ENCODE measurements at places on chromosomes 7 and 10.

DNA sequence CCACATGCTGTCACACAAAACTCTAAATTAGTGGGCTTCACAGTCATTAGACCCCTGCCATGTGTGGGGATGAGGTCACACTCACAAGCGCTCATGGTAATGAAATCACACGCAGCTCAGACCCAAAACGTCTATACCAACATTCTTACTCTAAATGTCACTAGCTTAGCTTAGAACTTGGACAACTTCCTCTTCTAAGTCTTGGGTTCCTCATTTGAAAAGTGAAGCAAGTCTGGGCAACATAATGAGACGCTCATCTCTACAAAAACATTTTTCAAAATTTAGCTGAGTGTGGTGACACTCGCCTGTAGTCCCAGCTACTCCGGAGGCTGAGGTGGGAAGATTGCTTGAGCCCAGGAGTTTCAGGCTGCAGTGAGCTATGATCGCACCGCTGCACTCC lies 92.7 kb upstream of the MACROH2A2 start:
- peak; percentile 77 for DNase-seq

- DNase-seq, result no peak
Observed at GRCh38 chr7:75599244-75599781, 107.2 kb downstream of the SPDYE5 start.

DNA sequence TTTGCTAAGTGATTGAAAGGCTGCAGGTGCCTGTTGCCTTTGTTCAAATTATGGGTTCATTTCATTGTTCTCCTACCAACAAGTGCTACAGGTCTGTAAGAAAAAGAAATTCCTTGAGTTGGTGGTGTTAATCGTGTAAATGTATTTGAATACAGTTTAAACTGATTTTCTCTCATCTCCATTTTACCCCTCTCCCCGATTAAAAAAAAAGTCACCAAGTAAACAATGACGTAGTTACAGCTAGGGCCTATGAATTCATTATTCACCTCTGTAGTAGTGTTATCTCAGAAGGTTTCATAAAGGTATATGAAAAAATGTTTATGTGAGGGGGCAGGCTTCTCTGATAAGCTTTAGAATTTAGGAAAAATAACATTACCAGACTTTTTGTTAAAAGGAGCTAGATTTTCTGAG lies 1.1 kb downstream of the REEP3 start:
- DNase-seq, result peak; percentile 47

GRCh38 chr7:48419401-48419800 lies 248.1 kb downstream of the ABCA13 start:
- DNase-seq, result no peak

- DNase-seq, result no peak
Observed at GRCh38 chr10:78458983-78459638, 425.4 kb downstream of the RPS24 start.

- DNase-seq, result peak; percentile 11
Observed at GRCh38 chr10:28632584-28632945, 44.8 kb upstream of the BAMBI start.

DNA sequence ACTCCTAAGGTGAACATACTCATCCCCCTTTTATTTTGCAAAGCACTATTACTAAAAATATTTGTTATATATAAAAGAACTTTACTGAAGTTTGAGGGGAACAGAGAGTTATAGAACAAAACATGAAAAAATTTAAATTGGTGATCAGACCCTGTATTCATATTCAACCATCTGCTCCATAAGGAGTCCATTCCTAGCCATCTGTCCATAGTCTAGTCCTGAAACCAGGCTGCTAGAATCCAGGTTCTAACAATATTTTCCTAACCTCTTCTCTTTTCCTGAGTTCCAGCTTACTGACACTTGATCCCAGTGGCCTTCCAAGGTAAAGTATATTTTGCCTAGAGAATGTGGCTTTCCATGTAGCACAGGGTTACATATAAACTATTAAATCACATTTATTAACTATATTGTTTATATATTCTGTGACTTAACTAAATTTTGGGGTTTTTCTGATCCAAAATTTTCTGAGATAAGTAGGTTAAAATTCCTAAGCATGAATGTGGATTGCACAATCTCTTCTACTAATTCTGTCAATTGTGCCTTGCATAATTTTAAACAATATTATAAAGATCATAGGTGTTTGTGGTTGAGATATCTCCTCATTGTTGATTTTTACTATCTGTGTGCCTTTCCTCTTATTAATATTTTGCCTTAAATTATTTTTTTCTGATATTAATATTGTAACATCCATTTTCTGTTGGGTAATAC lies 137.6 kb upstream of the MAGI2 start:
- no peak for DNase-seq

- no peak for DNase-seq
Observed at GRCh38 chr7:100174582-100174981, 2.6 kb downstream of the GPC2 start.

DNA sequence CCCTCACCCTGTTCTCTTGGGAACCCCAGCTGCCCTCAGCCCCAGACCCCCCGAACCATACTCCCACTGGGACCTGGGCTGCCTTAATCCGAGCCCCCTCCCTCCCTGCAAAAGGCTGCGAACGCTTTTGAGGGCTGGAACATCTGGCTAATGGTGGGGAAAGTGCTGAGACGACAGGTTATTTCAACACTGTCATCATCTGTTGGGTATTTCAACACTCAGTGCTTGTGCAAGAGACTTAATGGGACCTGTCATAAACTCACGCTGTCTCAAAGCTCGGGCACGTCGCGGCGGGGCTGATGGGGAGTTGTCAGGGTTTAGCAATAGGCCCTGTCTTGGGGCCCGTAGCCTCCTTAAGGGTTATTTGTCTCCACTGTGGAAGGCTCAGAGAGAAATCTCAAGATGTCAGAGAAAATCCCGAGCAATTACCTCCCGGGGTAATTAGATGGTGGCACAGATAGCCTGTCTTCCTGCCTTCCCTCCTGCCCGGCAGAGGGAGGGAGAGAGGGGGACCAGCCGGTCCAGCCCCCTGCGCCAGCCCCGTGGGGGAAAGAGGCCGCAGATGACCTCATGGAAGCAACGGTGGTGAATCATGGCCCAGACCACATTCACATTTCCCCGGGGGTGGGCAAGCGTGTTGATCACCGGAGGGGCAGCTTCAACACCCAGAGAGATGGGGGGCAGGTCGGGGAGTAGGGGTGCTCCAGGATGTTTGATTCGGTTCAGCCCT lies 88.7 kb upstream of the MYL10 start:
- no peak for DNase-seq

GRCh38 chr7:149011491-149011890 lies 16.8 kb downstream of the PDIA4 start:
- DNase-seq, result no peak

DNA sequence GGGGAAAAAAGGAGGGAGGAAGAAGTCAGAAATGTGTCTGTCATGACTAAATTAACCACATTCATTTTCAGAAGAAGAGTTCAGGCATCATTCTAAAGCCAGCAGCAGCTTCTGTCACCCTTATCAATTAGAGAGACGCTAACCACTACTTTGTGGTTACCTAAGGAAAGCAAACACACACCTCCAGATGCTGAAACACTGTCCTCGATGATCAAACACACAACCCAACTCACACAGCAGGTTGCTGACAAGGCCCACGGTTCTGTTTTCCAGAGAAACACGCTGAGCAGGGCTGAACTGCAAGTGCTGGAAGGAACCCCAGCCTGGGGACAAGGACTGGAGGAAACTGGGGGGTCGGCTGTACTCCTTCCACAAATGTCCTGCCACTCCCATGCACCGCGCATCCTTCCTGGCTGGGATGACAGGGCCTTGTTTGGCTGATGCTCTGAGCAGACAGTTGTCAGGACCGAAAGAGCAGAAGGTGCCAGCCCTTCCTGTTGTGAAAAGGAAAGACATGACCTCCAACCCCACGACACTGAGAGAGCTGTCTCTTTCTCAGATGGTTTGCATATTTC lies 36.6 kb downstream of the PRKCQ start:
- no peak for DNase-seq

GRCh38 chr10:19825700-19826099 lies 9.5 kb downstream of the PLXDC2 start:
- DNase-seq, result no peak

- DNase-seq, result no peak
Observed at GRCh38 chr7:155803418-155804376, 8.6 kb downstream of the SHH start.

- no peak for DNase-seq
Observed at GRCh38 chr10:110041479-110041829, 33.7 kb downstream of the ADD3 start.

- no peak for DNase-seq
Observed at GRCh38 chr7:104482362-104483037, 154.1 kb downstream of the LHFPL3 start.

- DNase-seq, result no peak
Observed at GRCh38 chr7:55148571-55148970, 129.8 kb downstream of the EGFR start.

DNA sequence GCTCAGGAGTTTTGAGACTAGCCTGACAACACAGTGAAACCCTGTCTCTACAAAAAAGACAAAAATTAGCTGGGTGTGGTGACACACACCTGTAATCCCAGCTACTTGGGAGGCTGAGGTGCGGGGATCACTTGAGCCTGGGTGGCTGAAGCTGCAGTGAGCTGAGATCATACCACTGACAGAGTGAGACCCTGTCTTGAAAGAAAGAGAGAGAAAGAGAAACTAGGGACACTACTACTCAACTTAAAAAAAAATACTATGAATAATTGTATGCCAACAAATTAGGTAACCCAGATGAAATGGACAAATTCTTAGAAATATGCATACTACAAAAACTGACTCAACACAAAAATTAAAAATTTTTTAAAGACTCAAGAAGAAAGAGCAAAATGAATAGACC lies 28.5 kb downstream of the SMURF1 start:
- no peak for DNase-seq

GRCh38 chr10:126373147-126373546 lies 15.1 kb downstream of the ADAM12 start:
- DNase-seq, result no peak

DNA sequence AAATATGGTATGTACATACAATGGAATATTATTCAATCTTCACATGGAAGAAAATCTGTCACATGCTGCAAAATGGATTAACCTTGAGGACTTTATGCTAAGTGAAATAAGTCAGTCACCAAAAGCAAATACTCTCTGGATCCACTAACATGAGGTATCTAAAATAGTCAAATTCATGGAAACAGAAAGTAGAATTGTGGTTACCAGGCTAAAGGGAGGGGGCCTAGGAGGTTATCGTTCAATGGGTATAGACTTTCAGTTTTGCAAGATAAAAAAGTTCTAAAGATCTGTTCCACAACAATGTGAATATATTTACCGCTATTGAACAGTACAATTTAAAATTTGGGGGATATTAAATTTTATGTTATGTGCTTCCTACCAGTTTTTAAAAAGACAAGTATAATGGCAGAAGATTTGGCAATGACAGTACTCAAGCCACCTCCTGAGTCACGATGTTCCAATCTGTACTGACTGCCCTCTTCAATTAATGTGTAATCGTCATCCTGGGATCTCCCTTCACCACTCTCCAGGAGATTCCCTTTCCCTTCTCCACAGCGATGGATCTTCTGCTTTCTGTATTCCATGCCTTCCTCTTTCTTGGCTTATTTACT lies 32.3 kb upstream of the IL6 start:
- DNase-seq, result no peak

DNA sequence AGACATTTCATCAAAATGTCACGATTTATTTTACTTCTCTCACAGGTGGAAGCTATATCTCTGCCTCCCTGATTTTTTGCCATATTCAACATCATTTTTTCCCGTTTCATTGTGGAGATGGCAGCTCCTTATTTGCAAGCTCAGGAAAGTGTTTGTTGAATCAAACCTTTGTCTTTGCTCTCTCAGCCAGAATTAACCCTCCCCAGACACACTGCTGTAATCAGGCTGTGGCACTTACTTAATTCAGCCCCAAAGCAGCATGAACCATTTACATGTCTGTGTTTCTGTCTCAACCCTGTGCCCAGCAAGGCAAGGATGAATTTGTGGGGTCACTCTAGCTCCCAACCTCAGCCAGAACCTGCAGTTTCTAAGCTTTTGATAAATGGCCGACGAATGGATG lies 397.2 kb downstream of the TCERG1L start:
- DNase-seq, result no peak

DNA sequence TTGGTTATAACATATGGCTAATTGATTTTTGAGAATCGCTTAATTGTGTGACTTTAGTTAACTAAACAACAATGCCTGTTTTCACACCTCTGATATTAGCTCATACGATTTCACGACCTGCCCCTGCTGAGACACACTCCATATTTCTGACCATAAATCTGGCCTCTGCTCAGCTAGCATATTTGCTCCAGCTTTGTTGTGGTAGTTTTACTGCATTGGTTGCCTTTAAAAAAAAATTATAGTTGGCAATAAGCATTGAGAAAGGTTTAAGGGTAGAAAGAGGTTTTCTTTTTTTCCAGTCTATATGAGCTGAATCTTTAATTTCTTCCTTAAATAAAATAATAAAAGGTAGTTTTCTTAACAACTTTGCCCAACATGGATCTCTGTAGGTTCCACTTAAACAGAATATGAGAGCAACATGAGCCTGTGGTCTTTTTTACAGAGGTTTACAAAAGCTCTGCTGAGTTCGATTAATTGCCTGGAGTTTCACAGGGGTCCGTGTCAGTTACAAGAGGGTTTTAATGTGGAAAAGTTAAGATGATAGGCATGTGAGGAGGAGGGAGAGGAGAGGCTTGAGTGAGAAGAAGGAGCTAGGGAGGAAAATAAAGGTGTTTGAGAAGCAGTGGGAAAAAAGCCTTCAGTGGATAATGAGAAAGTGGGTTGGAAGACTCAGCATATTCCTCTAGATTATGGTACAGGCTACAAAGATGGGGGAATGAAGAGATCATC lies 318.2 kb downstream of the CXCL12 start:
- no peak for DNase-seq

- DNase-seq, result no peak
Observed at GRCh38 chr10:131078131-131078881, 233.2 kb downstream of the TCERG1L start.

- DNase-seq, result no peak
Observed at GRCh38 chr10:67723601-67724000, 27.6 kb upstream of the CTNNA3 start.

- DNase-seq, result no peak
Observed at GRCh38 chr10:93941606-93942005, 47.8 kb downstream of the SLC35G1 start.

GRCh38 chr7:20785157-20786048 lies 1.3 kb downstream of the SP8 start:
- DNase-seq, result no peak

GRCh38 chr7:28815928-28816373 lies 142.2 kb downstream of the TRIL start:
- DNase-seq, result peak; percentile 67

DNA sequence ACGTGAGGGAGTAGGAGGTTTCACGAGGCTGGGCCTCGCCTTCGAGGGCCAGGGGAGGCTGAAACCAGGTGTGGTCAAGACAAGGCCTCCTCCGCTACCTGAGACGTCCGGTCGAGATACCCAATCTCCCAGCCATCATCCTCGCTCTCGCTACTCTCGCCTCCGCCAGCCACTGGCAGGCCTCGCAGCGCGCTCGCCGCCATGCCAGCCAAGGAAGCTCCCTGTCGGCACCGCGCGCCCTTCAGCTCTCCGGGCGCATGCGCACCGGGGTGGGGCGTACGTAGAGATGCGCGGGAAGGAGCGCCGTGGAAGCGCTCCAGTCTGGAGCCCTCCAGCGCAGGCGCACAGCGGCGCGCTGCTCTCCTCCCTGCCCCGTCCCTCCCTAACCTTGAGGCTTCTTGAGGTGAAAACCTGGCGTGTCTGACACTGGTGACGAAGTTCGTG lies at the start of gene ASZ1:
ASZ1 (minus strand) TSS at position 236 of the 444 bp plus-strand sequence; CDS start at position 203, 33 bp downstream.
- DNase-seq, result no peak

Data from Karpas-422 (cell line).